Fibroblast of lung (primary cell): ENCODE measurements at places on chromosomes 13 and 19.

DNA sequence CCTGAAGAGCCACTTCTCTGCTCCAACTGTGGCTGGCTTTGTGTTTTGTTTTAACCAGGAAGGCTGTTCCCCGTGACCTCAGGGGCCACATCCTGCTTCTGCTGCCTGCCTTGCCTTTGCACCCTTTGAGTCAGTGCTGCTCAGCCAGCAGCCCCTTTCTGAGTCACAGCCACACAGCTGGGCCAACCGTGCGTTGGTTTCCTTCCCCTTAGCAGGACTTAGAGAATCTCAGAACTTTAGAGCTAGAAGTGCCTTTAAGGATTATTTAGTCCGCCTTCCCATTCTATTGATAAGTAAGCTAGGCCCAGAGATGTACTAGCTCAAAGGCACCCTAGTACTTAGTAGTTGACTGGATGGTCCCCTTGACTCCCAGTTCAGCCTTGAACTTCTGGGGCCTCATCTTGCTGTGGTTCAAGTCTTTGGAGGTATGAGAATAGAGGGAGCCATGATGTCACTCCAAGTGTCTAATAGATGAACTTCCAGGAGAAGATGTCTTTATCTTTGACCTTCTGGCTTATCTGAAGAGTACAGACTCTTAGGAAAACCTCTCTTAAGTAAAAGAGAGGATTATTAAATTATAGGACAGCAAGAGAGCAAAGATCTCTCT, 8.0 kb downstream of the RGCC start:
- DNase-seq = peak; percentile 81

DNA sequence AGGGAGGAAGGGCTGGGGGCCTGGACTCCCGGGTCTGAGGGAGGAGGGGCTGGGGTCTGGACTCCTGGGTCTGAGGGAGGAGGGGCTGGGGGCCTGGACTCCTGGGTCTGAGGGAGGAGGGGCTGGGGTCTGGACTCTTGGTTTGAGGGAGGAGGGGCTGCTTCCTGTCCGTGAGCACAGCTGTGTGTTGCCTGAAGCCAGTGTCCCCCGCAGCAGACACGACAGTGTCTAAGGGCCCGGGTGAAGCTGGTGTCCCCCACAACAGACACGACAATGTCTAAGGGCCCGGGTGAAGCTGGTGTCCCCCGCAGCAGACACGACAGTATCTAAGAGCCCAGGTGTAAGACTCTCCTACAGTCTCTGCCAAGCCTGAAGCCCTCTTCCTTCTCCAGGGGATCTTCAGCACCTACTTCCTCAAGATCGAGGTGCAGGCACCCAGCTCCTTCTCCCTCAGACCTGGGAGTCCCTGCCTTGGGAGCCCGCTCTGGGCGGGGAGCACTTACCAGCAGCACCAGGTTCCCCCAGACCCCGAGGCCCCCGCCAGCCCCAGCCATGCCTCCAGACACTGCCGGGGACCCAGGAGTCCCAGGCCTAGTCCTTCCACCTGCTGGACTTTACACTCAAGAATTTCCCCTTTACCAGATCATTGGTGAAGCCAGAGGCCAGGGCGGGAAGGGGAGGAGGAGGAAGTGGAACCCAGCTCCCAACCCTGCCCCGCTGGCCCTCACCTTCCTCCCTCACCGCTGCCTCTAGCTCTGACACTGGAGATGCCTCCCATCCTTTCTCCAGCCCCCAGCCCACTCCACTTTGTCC, at the start of gene PTPRH:
PTPRH (minus strand) TSS at position 622 of the 813 bp plus-strand sequence; CDS start at position 554, 68 bp downstream.
- no peak for DNase-seq

- DNase-seq = no peak
These were observed 2312.6 kb downstream of the PCDH9 start for GRCh38 chr13:64917566-64917965.

- peak; percentile 35 for DNase-seq
These were observed 207.9 kb upstream of the UFM1 start for GRCh38 chr13:38141792-38142191.

DNA sequence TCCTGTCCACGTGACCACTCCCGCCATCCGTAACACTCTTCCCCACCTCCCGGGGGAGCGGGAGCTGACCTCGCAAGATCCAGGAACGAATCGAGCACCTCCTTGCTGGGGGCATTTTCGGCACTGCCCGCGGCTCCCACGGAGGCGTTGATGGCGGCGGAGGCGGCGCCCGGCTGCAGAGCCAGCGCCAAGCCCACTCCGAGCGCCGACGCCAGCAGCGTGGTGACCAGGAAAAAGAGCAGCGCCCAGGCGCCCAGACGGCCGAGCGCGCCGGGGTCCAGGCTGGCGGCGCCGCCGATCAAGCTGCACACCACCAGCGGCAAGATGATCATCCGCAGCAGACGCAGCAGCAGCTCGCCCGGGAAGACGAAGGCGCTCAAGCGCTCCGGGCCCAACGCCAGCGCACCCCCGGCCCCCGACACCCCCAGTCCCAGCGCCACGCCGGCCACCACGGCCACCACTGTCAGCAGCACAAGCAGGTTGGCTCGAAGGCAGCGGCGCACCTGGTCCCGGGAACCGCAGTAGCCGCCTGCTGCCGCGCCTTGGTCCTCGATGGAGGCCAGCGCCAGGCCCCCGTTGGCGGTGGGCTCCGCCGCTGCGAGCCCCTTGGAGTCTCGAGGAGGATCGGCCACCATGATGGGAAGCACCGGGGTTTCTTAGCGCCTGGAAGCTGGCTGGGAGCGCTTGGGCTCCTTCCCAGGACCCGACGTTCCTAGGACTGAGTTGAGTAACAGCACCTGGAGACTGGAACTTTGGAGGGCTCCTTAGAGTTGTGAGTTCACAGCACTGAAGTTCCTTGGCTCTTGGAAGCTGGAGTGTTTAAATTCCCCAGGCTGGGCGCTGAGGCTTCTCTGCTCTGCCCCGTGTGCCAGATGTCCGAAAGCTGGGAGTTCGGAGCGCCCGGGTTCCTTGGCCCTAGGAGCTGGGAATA, 798 bp downstream of the SLC1A5 start:
- peak; percentile 74 for DNase-seq

GRCh38 chr13:72458701-72459100, 268.7 kb downstream of the MZT1 start:
- peak; percentile 36 for DNase-seq

- peak; percentile 72 for DNase-seq
These were observed 7.9 kb upstream of the DPY19L3 start for GRCh38 chr19:32397671-32398101.
